ENCODE measurements at places on chromosomes 13 and 19.

- DNase-seq, result no peak
Observed at GRCh38 chr13:67086260-67086659, 143.9 kb downstream of the PCDH9 start.

DNA sequence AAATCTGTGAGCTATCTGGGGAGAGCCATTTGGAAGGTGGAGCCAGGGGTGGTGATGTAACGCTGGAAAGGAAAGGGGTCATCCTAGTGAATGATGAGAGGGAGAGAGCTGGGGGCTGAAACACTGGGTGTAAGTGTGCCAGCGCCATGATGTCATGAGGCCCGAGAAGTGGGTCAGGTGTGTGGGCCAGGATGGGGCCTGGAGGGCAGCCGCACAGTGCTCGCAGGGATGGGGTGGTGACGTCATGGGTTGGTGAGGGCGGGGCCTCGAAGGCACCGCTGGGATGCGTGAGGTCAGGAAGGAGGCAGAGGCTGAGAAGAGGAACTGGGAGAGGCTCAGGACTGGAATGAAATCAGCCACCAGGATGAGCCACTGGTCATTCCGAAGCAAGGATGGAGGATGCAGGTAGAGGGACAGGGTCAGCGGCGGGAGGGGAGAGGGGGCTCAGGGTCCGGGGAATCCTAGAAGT lies 4.4 kb downstream of the CCDC61 start:
- peak; percentile 58 for DNase-seq

DNA sequence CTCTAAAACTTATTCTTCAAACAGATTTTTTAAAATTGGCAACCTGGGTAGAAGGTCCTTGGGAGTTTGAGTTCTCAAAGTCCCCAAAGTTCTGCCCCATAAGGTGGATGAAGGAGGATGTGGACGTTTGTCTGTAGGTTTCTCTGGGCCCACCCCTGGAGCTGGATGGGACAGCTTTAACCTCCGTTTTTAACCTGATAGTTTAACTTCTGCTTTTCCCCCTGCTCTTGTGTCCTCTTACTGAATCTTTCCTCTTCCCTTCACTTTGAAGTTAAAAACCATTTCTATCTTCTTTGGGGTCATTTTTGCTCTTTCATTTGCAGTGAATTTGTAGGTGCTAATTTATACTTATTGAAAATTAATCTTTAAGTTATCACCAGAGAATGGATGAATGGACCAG lies 79.1 kb downstream of the ESD start:
- DNase-seq, result no peak

- peak; percentile 10 for DNase-seq
Observed at GRCh38 chr19:57241176-57241575, 744 bp downstream of the ZNF805 start.

DNA sequence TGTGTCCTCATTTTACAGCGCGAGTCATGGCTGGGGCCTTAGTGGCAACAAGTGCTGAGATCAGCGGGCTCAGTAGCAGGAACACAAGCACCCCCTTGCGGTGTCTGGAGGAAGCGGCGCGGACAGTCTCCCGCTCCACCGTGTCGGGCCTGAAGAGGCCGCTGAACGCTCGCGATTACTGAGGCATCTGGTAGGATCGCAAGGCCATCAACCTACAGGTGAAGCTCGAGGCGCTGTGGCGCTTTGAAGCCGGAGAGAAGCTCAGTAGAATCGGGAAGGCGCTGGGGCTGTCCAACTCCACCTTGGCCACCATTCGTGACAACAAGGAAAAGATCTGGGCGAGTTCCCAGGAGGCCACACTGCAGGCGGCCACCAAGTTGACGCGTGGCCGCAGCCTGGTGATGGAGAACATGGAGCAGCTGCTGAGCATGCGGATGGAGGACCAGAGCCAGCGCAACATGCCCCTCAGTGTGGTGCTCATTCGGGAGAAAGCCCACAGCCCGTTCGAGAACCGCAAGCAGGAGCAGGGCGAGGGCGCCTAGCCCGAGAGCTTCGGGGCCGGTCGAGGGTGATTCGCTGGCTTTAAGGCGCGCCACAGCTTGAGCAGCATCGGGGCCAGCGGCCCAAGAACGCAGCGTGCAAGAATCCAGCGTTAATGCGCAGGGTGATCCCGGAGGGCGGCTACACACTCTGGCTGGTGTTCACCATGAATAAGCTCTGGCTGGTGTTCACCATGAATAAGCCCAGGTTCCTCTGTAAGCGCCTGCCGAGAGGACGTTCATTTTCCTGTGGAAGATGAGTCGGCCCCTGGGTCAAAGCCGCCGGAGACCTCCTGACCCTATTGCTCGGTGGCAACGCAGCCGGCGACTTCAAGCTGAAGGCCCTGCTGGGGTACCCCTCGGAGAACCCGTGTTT lies 8.3 kb upstream of the MZF1 start:
- peak; percentile 85 for DNase-seq

GRCh38 chr13:100544866-100545683 lies 43.5 kb downstream of the GGACT start:
- no peak for DNase-seq

DNA sequence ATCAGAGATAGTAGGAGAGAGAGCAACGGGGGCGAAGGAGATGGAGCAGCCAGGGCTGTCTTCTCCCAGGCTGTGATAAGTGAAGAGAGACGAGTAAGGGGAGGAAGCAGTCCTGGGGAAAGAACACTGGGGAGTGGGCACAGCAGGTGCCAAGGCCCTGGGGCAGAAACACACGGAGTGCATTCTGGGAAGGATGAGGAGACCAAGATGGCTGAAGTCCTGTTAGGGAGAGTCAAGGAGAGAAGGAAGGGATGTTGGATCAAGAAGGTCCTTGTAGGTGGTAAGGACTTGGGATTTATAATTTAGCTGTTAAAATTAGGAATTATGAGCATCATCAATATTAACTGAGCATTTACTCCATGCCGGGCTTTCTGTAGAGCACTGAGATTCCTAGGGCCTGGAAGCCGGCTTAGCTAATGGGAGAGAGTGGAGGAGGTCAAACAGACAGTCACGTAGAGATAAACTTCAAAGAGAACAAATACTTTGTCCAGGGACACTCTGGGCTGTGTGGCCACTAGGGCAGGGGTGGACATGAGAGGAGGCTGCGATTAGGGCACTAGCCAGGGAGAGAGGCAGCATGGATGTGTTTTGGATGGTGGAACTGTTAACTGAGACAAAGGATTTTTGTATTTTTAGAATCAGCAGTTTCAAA lies 134.2 kb upstream of the PEG3 start:
- no peak for DNase-seq

DNA sequence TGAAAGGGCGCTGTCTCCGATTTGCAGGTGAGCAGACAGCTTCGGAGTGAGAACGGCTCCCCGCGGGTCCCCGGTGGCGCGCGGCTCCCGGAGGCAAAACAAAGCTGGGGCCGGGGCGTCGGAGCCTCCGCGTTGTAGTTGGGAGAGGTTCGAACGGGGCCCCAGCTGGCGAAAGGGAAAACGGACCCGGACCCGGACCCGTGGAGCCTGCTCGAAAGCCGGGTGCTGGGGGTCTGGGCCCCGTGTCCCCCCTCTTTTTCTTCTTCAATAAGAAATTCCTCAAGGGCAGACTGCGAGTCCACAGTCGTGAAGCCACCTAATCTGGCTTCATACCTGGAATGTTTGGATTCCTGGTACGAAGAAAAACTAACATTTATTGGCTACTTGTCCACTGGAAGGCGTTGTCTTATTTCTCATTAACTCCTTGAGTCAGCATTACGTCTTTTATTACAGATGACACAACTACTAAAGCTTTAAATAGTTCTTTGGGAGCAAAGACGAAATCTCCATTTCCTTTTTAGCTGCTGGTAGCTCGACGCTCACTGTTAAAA lies 632 bp upstream of the MTIF3 start:
- peak; percentile 62 for DNase-seq

- DNase-seq, result no peak
Observed at GRCh38 chr13:33033051-33033812, 17.0 kb downstream of the KL start.

- DNase-seq, result no peak
Observed at GRCh38 chr19:6233056-6233826, 46.5 kb downstream of the MLLT1 start.

- peak; percentile 49 for DNase-seq
Observed at GRCh38 chr19:21698215-21698614, 69.2 kb downstream of the ZNF100 start.

- DNase-seq, result no peak
Observed at GRCh38 chr13:58908019-58908679, 1255.6 kb downstream of the DIAPH3 start.

DNA sequence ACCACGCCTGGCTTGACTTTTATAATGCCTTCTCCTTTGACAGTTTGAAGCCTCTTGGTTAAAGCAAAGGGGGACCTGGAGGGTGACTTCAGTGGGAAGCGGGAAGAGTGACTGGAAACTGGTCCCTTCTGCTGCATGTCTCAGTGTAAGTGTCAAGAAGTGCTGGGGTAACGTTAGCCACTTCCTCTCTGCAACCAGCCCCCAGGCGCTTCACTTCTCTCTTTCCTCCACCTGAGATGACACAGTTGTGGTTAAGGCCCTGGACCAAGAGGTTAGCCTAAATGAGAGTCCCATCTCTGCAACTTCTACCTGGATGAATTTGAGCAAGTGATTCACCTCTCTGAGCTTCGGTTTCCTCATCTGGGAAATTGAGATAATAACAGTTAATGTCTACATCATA lies 16.3 kb downstream of the LEUTX start:
- DNase-seq, result no peak

- no peak for DNase-seq
Observed at GRCh38 chr13:45932676-45933075, 81.1 kb upstream of the SIAH3 start.
